Epithelial cell of prostate (primary cell): ENCODE measurements at places on chromosomes 11 and 22.

DNA sequence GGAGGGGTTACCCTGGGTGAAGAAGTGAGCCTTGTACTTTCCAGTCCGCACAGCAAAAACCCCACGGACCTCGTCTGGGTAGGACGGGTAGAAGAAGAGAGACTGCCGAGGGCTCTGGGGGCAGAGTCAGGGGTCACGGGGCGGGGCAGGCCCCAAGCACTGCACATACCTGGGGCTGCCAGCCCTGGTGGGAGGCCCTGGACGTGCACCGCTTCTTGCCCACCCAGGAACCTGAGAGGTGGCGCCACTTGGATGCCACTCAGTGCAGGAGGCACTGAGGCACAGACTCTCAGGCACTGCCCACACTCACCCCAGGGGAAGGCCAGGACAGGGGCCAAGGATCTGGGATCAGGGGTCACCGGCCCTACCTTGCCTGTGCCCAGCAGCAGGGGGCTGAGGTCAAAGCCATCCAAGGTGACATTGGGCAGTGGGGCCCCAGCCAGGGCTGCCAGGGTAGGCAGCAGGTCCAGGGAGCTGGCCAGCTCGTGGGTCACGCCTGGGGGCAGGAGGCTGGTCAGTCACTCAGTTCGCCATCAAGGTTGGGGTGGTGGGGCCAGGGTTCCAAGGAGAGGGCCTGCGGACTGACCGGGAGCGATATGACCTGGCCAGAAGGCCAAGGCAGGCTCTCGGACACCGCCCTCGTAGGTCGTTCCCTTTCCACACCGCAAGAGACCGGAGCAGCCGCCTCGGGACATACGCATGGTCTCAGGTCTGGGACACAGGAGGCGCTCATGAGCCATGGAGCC lies 2.2 kb downstream of the ARSA start:
- DNase-seq: no peak

- DNase-seq: peak; percentile 49
Observed at GRCh38 chr11:129840236-129840635, 24.6 kb downstream of the TMEM45B start.

GRCh38 chr11:69826773-69827172 lies 7.6 kb upstream of the FGF3 start:
- DNase-seq: no peak

- DNase-seq: no peak
Observed at GRCh38 chr11:75023446-75024067, 34.8 kb downstream of the NEU3 start.

GRCh38 chr11:111735262-111736116 lies 30.7 kb downstream of the PPP2R1B start:
- peak; percentile 79 for DNase-seq

DNA sequence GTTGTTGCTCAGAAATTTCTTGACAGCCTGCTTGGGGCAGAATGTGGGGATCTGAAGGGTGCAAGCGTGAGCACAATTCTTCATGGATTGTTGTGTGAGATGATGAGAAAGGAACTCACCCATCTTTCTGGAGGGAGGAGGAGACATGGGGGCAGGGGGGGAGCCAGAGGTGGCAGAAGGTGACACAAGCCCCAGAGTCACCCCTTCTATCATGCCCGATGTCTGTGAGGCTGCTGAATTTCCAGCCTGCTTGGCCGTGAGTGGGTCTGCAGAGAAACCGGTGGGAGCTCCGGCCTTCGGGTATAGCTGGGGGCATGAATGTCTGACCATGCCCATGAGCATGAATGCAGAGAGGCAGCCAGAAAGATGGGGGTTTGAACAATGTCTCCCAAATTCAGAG lies 870.7 kb downstream of the TBC1D22A start:
- no peak for DNase-seq

- DNase-seq: no peak
Observed at GRCh38 chr11:111672949-111673348, 70.7 kb downstream of the SIK2 start.

DNA sequence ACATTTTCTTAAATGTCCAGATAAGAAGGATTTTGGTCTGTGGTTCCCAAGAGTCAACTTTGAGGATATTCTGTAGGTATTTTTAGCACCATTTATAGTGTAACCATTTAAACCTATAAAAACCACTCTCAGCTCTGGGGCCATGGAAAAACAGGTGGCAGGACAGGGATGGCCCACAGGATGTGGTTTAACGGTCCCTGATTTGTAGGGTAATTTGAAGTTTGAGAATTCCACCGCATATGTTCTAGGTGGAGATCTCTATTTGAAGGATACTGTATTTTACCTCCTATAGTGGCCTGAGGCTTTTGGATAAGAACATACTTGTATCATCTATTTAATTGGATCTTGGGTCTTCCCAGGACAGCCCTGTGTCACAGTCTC lies 62.4 kb upstream of the IGLL5 start:
- DNase-seq: no peak

GRCh38 chr22:37715760-37716159 lies 18.9 kb downstream of the TRIOBP start:
- no peak for DNase-seq

- DNase-seq: no peak
Observed at GRCh38 chr22:35258191-35258988, 1.1 kb downstream of the HMGXB4 start.

GRCh38 chr22:32311551-32312071 lies 46.1 kb upstream of the RFPL3 start:
- DNase-seq: no peak

GRCh38 chr11:68403424-68403823 lies 57.1 kb upstream of the PPP6R3 start:
- no peak for DNase-seq

DNA sequence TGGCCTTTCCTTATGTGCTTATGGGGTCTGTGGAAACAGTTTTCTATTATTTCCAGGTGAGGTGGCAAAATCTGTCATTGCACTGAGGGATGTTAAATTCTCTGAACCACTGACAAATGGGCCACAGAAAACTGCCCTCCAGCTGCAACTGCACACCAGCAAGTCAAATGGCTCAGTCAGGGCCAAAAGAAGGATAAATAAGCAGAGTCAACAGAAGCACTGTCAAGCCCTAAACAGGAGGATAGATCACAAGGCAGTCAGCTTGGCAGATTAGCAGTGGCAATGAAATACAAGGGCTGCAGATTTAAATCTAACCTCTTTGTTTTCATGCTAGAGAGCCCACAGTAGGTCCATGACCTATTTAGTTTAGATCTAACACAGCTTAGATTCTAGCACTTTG lies 435.6 kb downstream of the ETS1 start:
- DNase-seq: no peak

DNA sequence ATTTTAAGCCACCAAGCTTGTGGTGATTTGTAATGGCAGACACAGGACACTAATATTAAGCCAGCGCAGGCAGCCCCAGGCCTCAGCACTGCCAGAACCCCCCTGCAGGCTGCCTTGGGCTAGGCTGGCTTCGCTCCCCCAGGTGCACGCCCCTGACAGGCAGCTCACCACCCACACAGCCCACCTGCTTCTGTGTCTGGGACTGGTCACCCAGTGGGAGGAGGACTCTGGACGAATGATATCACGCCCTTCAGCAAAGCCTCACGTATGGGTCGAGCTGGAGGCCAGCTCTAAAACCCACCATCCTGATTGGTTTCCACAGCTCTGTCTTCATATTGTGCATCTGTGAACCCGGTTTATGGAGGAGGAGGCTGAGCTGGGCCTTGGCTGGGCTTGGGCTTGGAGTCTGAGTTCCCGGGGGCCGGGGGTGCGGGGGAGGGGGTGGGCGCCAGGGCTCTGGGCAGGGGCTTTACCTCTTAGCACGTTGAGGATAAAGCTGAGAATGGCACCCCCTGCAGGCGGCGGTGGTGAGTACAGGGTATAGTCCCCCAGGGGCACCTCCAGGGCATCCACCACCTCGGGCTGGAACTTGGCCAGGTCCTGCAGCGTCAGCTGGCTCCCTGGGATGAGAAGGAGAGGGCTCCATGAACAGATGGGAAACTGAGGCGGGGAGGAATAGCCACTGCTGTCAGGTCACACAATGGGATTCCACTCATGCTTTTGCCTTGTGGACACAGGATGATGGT lies 13.8 kb downstream of the GGT5 start:
- DNase-seq: no peak

- DNase-seq: no peak
Observed at GRCh38 chr11:12981676-12982522, 27.2 kb upstream of the RASSF10 start.

DNA sequence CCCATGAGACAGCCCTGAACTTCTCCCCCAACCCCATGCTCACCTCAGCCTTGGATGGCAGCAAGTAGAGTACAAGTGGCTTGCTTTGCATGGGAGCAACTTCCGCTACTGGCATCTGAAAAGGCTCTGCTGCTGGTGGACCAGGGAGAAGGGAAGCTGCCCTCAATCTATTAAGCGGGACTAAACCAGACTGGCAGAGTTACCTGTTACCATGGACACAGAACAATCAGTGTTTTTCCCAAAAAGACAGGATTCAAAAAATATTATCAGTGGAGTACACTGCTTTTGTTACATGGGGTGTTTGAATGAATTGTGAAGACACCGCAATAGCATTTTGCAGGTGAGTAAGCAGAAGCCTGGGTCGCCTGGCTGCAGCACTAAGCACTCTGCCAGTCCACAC lies 631.4 kb upstream of the B3GAT1 start:
- no peak for DNase-seq

DNA sequence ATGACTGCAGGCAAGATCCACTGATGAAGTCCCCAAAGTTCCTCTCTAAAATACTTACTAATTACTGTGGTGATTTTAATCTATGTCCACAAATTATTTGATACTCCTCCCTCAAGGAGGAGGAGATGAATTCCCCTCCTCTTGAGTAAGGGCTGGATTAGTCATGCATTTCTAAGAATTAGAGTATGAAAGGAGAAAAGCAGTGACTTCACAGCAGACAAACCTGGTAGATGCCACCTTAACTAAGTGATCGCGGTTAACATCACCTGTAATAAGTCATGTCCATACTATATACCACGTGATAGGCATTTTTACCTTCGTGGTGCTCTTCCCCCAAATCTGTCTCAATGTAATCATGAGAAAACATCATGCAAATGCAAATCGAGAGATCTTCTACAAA lies 52.0 kb upstream of the TSPAN18 start:
- DNase-seq: no peak

GRCh38 chr11:24773322-24773721 lies 276.5 kb downstream of the LUZP2 start:
- peak; percentile 2 for DNase-seq

DNA sequence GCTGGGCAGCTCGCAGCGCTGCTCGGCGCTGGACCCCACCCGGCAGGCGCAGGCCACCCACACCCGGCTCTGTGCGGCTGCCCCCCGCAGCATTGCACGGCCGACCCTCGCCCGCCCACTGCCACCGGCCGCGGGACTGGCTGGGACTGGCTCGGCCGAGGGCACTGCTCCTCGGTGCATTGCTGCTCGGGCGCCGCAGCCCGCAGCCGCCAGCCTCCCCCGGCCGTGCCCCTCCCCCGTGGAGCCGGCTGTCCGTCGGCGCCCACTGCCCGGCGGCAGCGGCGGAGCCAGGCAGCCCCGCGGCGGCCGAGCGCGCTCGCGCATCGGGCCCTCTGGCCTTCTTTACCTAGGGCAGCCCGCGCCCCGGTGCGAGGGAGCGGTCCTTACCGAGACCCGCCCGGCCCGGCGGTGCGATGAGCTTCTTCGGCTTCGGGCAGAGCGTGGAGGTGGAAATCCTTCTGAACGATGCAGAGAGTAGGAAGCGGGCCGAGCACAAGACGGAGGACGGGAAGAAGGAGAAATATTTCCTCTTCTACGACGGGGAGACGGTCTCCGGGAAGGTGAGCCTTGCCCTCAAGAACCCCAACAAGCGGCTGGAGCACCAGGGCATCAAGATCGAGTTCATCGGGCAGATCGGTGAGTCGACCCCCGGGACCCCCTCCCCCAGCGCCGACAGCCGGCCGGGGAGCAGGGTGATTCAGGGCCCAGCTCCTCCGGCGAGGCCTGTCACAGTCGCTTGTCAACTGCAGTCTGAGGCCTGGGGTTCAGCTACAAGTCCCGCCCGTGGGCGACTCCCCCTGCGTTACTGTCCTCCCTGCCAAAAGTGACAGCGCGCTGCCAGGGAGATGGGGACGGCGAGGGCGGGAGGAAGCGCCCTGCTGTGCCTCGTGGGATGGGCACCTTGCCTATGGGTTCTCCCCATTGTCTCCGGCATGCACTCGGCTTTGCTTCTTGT lies 516 bp downstream of the VPS26B start:
- no peak for DNase-seq

- DNase-seq: peak; percentile 79
Observed at GRCh38 chr22:38953577-38954413, 3.6 kb upstream of the APOBEC3A start.

DNA sequence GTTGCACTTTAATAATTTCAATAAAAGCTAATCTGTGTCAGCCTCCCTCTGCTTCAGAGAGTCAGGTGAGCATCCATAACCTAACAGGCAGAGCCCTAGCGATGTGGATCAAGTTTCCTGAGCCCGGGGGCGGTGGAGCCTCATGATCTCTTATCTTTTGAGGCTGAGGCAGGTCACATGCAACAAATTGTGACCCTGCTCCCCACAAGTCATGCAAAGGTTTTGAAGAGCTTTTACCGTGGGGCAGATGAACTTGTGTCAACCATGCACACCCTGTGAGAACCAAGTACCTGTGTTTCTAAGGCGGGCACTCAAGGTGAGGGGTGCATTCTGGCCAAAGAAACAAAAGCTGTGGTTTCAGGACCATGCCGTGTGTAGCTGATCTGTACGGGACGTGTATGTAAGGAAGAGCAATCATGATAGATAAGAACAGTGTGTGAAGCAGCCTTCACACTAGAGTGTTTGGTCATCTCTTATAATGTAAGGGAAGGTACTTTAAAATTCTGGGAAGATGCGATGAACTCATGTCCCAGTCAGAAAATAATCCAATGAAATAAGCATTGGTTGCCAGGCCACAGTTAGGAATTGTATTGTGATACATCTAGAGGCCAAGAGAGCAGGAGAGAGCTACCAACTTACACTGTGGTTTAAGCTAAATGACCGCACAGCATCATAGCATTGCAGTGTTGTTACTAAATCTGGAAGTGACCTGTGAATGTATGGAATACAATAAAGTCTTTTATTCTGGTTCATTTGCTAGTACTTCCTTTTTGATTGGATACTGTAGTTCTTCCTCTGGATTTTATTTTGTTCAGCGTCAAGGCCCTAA lies 49.8 kb downstream of the DKK3 start:
- DNase-seq: no peak

DNA sequence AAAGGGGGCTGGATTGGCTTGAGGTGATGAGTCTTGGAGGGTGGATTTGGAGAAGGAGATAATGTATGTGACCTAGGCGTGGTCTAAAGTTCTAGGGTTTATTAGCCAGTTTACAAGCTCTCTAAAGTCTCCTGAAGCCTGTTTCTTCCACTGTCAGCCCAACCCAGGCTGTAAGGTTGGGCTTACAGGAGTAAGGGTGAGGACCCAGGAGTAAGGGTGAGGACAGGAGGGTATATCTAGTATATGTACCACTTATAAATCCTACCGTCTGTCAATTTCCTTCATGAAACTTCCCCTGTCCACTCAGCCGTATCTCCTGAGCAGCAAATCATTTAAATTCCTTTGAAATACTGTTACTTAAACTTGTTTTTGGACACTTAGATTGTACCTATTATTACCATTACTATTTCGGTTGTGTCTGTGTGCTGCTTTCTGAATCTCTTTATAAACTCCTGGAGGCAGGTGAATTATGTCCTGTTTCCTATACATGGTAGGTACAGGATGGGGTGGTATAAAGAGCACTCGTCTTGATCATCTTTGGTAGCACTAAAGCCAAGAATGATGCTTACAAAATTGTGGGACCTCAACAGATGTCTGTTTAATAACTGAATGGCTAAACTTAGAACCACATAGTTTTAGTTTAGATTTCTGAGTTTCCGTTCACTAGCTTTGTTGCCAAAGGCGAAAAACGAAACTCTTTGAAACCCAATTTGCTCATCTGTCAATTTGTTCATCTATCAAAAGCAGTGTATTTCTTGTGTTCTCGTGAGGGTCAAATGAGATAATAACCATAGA lies 192.0 kb downstream of the GRIK4 start:
- DNase-seq: no peak

- no peak for DNase-seq
Observed at GRCh38 chr11:72614381-72614780, 59.8 kb downstream of the PDE2A start.
